ENCODE measurements at places on chromosomes 6 and 20.

DNA sequence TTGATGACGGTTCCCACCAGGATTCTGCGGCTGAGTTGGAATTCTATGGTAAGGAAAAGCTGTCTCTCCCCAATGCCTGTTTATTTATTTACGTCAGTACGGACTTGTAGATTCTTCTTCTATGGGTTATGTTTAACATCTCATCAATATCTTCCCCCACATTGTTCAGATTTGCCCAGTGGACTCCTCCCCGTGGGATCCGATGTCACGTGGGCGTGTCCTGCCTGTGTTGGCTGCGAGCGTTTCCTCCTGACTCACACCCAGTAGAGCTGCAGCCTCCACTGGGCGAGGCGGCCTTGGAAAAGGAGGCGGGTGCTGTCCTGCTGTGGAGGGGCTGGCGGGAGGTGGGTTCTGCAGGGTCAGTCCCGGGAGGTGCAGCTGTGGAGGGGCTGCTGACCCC lies 46.8 kb upstream of the SLCO4A1 start:
- no peak for DNase-seq

GRCh38 chr6:18424201-18424600 lies 37.1 kb downstream of the RNF144B start:
- DNase-seq, result no peak

DNA sequence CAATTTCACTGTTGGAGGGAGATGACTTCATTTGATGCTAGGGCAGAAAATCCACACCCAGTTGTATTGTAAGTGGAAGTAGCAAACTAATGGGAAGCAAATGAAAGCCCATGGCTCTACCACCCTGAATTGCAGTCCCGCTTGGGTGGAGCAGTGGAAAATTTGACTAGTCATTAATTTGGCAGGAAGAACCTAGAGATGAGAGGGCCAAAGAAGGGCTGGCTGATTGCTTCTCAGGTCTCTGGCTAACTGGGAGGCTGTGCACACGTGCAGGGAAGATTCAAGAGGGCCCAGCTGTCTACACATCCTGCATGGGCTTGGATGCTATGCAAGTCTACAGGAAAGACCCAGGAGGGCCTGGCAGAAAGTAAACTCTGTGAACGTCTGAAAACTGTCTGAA lies 466.2 kb downstream of the TFAP2A start:
- DNase-seq, result no peak

DNA sequence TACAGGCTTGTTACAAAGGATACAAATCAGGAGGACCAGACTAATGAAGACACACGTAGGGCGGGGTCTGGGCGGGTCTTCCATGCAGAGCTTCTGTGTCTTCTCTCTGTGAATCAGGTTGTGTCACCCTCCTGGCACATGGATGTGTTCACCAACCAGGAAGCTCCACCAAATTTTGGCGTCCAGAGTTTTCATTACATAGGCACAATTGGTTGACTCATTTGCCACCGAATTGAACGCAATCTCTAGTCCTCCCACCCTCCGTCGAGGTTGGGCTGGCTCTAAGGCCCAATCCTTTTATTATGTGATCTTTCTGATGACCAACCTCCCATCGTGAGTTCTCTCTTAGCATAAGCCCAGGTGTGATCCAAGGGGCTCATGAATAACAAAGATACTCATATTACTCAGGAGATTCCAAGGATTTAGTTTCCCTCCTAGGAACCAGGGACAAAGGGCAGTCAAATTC lies 36.3 kb upstream of the DDR1 start:
- DNase-seq, result no peak

- DNase-seq, result no peak
These were observed 261.4 kb upstream of the JARID2 start for GRCh38 chr6:14984519-14984853.

DNA sequence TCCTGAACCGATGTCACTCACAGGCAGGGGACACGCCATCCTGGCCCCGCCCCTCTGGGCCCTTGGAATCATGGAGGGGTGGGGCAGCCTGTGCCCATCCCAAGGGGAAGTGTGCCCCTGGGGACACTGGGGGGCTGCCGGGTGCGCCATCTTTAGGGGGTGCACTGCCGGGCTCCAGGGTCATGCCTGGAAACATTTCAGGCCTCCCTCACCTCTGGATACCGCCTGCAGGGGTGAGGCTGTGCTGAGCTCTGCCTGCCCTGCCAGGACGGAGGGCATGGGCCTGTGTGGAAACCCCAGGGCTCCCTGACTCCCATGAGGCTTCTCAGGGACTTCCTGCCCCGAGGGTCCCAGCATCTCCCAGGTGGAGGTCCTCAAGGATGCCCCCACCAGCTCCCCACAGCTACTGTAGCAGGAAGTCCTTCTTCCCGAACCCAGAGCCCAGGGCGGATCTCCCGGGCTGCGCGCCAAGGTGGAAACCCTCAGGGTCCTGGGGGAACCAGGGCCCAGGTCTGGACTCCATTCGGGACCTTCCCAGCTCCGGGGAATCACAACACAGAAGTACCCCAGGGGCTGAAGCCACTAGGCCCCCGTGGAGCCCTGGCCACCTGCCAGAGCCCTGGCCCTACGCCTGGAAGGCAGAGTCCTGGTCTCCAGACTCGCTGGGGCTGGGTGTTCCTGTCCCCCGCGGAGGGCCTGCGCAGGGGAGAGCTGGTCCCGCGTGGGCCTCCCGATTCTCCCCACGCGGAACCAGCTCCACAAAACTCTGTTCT lies 15.6 kb downstream of the CHRNA4 start:
- no peak for DNase-seq

DNA sequence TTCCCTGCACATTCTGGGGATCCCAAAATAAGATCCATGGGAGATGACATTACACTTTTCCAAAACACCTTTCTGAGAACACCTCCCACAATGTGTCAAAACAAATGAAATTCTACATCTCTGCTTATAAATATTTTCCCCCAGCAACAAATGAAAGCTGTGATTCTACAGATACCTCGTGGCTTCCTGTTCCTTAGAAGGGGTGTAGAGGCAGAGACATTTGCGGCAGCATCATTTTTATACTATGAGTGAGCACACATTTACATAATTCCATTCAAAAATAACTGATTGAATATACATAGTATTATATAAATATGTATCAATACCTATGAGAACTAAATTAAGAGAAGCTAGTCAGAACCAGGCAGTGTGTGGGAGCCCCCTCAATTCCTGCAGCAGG lies 213.9 kb upstream of the JARID2 start:
- no peak for DNase-seq

DNA sequence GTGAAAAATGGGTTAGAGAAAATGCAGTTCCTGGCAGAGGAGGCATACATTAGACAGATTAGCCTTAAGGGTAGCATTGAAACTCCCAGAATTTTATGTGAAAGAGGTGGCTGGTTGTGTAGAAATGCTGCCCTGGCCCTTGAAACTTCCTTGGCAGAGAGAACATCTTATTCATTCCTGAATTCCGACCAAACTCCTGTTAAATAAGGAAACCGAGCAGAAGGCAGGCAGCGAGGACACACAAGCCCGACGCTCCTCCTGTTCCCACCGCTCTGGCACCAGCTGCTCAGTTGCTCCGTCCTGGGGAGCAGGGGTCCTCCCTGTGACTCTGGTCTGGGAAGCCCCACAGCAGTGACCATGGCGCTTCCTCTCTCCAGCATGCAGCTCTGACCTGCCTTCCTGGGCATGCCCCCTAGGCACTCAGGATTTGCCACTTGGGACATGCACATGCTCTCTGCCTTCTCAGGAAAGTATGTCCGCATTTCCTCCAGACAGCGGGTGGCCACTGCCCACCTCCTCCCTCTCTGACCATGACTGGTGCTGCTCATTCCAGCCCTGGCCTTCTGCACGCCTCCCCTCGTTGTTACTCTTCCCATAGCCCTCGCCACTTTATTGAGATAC lies 35.2 kb upstream of the CLDN20 start:
- no peak for DNase-seq

DNA sequence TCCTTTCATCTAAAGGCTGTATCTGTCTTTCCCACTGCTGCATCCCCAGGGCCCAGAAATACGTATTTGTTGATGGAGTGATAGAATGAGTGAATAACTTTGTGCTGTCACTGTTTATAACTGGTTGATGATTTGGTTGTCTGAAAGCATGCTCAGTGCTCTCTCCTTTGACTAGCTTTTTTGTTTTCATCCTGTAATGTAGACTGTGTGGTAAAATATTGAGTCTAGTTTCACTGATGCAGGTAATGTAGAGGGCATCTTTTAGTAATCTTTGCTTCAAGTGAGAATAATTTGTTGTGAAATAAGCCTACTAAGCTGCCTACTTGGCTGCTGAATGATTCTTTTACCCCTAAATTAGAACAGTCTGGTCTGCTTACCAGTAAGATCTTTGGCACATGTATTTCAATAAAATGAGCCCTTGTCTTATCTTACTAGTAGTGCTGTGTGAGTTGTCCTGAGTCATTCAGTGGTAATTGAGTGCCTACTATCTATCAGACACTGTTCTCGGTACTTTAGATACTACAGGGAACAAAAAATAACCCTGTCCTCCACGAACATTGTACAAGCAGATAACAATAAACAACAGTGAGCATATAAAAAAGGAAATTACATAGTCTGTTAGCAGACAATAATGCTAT lies 39.9 kb downstream of the MAPK14 start:
- no peak for DNase-seq

- no peak for DNase-seq
These were observed 2.6 kb downstream of the PTK7 start for GRCh38 chr6:43078691-43079090.

GRCh38 chr6:124373386-124373785 lies 569.7 kb downstream of the NKAIN2 start:
- no peak for DNase-seq

GRCh38 chr6:108174371-108175175 lies 8.8 kb downstream of the NR2E1 start:
- no peak for DNase-seq

- DNase-seq, result no peak
These were observed 406.7 kb downstream of the LMBRD1 start for GRCh38 chr6:69390125-69390524.
